Upper lobe of right lung (tissue), 1 donor: ENCODE measurements at places on chromosomes 7 and 10. TPM values are rescaled to one million over a fixed set of nuclear protein-coding genes. Genes with fewer than 3 reads are reported as not detected.

DNA sequence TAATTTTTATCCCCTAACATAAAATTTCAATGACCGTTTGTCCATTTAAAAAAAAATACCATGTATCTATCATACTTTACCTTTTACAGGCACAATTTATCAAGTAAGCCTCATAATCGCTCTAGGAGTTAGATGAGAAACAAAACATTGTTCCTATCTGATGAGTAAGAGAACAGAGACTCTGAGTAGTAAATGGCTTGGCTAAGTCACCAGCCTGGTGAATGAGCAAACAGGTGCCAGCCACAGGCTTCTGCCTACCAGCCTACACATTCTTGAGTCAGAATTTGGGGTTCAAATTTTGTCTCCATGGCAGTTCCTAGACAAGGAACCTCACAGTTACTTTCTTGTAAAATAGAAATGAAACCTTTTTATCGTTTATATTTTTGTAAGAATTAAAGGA lies 235.4 kb downstream of the HGF start:
- no peak for DNase-seq

CTAGE8 gene
- total RNA-seq = 4.9 TPM

GRCh38 chr7:132614428-132615318 lies 38.4 kb upstream of the PLXNA4 start:
- DNase-seq = peak; percentile 68

DNA sequence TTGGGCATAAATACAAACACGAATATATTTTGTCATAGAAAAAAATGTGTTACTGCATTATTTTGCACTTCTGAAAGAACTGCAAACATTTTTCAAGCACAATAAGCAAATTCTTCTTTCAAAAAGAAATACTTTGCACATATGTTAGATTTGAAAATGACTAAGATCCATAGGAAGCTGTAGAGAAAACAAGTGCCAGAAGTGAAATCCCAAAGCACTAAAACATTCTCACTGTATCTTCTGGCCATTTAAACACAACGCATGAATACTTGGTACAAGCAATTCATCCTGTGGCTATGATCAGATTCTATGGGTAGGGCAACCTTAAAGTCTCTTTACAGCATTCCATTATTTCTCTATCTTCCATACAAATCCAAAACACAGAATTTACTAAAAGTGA lies 225.4 kb upstream of the IMMP2L start:
- DNase-seq = no peak

GRCh38 chr10:98577578-98577977 lies 130.8 kb upstream of the HPS1 start:
- DNase-seq = no peak

- no peak for DNase-seq
These were observed 14.8 kb upstream of the GLCCI1 start for GRCh38 chr7:7953806-7954205.

GRCh38 chr7:133623721-133624120 lies 370.8 kb downstream of the EXOC4 start:
- no peak for DNase-seq

- DNase-seq = no peak
These were observed 54.5 kb downstream of the RAB18 start for GRCh38 chr10:27558612-27559020.

DNA sequence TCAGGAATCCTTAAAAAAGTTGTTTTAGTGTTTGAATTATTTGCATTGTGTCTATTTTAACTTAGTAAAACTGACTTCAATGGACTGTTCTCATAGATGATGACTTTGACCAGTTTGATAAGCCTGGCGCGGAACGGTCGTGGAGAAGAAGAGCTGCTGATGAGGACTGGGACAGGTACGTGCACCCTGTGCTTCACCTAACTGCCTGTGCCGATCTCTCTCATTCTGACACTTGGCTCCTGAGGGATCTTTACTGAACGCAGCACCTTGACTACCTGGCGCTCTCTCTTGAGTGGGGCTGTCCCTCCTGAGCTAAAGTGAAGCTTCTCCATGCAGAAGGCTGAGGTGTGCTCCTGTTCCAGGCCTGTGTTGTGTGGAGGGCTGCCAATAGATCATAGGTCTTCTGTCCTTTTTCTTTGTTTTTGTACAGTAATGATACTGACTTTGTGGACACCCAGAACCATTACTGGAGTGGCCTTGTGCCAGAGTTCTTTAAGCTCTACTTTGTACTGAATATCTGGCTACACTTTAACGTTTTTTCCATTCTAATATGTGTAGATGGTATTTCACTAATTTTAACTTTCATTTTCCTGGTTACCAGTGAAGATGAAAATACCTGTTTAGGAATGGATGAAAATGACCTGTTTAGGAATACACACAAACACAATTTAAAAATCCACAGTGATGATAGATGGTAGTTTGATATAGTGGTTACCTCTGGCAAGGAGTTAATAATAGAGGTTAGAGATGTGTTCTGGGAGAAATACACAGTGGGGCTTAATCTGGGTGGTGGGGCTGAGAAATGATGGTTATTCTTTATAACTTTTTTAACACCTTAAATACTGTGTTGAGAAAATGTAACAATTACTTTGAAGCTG lies 20.9 kb downstream of the RBM33 start:
- no peak for DNase-seq
